Heart left ventricle (tissue), 16 donors: ENCODE measurements at places on chromosomes 4 and X. TPM values are rescaled to one million over a fixed set of nuclear protein-coding genes. Genes with fewer than 3 reads are reported as not detected.

Gene TASL
- total RNA-seq, result 5.2 TPM

Gene DCX
- total RNA-seq, result 0.09 TPM

Gene RPL9
- 925 TPM for total RNA-seq

Gene ASB11
- total RNA-seq, result 133 TPM

Gene TMPRSS11F
- not detected for total RNA-seq

Gene BMX
- 1.5 TPM for total RNA-seq

DNA sequence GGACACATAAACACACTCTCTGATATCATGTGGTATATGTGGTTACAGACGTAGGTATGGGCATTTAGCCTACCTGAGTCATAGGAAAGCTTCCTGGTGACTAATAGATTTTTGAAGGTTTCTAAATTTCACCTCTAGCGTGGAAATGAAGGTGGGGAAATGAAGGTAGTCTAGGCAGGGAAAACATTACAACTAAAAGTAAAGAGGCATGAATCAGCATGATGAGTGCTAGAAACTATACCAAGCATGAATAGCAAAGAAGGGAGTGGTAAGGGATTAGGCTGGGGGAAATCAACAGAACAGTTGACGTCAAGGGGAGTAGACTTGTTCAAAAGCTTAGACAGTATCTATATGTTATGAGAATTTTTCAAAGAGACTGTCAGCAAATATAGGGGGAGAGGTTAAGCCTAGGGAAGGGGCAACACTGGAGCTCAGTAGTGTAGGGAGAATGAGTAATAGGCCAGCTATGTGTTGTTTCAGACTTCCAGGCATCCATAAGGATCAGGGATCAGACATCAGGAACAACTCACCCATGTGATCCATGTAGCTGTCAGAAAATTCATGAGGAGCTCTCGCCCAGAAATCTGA is 279.3 kb upstream of the DIPK2B start:
- DNase-seq, result no peak

DNA sequence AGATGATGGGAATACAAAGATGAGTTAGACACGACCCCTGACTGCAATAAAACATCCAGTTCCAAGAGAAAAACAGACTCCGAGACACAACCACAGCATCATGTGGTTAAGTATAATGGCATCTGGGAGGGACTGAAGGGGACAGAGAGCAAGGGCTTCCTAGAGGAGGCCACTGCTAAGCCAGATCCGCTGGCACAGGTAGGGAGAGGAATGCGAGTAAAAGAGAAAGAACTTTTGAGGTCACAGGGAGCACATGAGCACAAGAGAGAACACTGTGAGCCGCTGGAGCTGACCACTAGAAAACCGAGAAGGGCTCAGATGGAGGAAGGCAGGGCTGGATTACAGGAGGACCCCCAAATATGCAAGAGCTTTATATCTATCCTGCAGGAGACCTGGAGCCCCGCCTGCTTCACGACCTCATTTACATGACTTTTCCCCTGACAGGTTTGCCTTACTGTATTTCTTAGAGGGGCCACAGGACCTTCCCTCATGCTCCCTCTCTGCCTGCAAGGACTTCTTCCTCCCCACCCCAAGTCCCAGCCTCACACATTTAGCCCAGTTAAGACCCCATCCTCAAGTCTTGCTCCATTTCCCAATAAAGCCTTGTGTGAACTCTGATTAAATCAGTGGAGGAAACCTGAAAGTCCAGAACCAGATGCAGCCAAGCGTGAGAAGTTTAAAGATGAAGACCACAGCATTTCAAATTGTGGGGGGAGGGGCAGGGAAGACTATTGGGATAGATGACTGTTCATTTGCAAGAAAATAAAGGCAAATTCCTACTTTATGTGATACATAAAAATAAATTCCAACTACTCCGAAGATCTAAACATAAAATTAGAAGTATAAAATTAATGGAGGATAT is 29.6 kb downstream of the MFAP3L start:
- no peak for DNase-seq

GRCh38 chrX:154074199-154074598 is 23.3 kb downstream of the MECP2 start:
- DNase-seq, result no peak

- no peak for DNase-seq
Observed at GRCh38 chr4:30838331-30838730, 118.2 kb downstream of the PCDH7 start.

DNA sequence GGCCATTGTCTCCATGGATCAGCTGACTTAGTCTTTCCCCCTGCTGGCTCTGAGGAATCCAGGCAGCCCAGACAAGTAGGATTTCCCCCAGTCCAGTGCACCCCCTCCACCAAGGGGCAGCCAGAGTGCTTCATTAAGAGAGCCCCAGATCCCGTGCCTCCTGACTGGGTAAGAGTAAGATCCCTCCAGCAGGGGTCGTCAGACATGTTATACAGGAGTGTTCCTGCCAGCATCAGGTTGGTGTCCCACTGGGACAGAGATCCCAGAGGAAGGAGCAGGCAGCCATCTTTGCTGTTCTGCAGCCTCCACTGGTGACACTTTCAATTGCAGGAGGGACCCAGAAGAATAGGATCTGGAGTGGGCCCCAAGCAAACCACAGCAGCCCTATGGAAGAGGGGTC is 29.0 kb upstream of the INPP4B start:
- DNase-seq, result no peak

GRCh38 chrX:74606342-74606741 is 8.1 kb downstream of the RLIM start:
- no peak for DNase-seq

DNA sequence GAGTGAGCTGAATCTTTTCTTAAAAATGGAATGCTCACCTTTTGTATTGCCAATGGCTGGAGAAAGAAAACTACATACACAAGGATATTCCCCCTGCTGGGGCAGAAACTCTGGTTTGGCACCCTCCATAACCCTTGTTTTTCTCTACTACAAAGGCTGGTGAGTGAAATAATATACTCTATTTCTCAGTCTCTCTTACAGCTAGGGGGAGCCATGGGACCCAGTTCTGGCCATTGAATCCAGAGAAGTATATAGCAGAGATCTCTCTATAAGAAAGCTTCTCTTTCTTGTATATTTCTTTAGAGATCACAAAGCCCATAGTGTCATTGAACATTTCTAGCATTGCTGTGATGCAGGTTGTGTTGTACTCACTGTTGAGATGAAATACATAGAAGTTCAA is 49.8 kb downstream of the SMPX start:
- DNase-seq, result no peak

DNA sequence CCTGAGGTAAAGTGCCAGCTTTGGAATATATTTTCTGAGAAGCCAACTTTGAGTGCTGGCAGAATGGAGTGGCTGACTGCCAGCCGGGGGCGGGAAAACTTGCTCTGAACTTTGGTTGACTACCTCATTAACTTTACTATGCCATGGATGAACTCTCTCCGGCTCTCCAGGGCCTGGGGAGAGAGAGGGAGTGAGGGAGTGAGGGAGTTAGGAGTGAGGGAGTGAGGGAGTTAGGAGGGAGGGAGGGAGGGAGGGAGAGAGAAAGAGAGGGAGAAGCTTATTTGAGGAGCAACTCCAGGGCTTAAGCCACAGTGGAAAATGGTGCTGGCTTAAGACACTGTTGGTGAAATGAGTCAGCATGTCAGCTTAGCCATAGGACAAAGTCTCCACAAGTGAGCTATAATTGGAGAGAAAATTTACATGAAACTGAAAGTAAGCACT is 280.9 kb upstream of the RPS6KA3 start:
- DNase-seq, result no peak
